Activated naive CD8-positive, alpha-beta T cell treated with anti-CD3 and anti-CD28 coated beads, Interleukin-2, amount 50 U/mL, for 16 hours (primary cell): ENCODE measurements at places on chromosomes 12 and 14.

DNA sequence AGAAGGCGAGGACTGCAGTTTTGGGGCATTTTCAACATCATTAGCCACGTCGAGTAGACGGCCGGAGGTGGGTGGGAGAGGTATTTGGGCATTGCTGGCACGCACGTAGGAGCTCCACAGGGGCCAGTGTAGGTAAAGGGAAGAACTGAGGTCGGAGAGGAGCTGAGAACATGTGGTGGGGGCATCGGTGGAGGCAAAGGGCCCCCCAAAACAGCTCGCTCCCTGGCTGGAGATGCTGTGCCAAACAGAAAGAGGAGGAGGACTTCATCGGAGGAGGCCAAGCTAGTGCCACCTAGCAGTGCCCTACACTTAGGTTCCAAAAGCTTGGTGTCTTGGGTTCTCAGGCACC is 52.0 kb upstream of the PPP2R5C start:
- DNase-seq, result no peak

DNA sequence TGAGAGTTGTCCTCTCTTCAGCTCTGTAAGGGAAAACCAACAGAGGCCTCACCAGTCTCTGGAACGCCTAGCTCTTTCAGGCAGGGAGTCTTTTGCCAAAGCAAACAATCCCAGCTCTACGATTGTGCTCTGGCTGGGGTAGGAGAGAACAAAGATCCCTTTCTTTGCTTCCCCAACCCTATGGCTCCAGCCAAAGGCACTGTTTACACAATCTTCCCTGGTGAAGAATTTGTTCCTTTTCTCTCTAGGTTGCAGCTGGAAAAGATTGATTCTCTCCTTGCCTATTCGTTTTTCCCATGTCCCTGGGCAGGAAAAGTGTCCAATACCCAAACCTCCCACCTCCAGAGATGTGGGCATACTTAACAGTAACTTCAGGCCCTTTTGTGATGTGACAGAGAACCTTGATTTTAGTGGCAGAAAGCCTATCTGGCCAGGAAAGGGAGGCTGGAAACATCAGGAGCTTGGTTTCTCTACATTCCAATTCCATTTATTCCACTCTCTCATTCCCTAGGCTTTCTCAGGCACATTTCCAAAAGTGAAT is 16.8 kb downstream of the ATP5MC2 start:
- DNase-seq, result no peak

DNA sequence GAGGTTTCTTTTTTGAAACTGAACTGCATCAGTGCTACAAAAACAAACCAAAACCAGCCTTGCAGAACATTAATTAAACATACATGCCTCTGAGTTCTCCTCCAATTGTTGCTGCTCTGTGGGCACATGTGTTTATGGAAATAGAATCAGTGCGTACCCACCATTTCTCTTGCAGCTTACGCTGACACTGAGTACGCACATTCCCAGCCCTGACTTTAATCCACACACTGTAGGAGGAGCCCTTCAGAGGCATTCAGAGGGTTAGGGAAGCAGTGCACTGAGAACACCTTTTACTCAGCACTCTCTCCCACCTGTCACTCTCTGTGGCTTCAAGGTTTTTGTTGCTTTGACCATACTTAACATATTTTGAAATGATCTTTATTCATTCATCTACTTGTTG is 250.5 kb upstream of the PWP1 start:
- no peak for DNase-seq

DNA sequence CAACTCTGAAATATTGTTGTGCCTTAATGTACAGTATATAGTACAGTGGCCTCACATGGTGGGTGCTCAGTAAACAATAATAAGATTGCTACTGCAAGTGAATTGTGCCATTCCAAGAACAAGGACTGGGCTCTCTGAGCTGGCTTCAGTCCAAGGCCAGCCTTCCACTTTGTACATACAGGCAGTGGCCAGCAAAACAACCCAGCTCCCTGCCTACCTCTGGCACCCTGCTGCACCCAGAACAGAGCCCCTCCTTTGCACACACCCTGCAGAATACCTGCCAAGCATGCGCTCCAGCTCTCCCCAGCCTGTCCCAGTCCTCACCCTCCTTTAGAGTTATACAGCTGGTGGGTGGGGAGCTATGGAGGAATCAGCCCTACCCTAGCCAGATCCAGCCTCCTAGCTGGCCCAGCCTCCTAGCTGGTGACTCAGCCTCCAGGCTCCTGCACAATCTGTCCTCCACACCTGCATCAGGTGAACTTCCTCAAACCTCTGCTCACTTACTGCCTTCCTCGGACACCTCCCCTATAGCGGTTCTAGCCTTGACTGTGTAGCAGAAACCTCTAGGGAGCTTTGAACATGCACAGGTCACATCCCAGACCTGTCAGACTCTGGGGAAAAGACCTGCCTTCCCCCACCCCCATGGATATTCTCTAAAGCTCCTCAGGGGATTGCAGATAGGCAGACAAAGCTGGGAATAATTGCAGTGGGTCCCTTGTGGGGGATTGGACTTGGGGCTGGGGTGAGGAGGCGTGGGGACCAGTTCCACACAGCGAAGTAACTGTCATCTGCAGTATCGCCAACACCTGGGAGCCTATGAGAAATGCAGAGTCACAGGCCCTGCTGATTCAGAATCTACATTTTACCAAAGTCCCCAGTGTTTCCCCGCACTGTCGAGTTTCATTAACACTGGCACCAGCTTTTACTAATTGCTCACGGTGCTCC is 17.9 kb downstream of the ZDHHC22 start:
- DNase-seq, result no peak

GRCh38 chr14:96578619-96579018 is 76.4 kb downstream of the PAPOLA start:
- DNase-seq, result no peak

DNA sequence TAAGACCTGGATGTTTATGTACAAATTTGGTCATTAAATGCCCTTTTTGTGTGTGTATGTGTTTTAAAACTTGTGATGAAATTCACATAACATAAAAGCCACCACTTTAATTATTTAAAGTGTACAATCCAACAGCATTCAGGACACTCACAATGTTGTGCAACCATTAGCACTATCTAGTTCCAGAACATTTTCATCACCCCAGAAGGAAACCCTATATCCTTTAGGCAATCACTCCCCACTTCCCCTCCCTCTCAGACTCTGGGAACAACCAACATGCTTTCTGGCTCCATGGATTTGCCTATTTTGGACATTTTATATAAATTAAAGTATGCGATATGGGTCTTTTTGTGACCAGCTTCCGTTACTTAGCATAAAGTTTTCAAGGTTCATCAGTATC is 124.6 kb downstream of the TTC7B start:
- no peak for DNase-seq

DNA sequence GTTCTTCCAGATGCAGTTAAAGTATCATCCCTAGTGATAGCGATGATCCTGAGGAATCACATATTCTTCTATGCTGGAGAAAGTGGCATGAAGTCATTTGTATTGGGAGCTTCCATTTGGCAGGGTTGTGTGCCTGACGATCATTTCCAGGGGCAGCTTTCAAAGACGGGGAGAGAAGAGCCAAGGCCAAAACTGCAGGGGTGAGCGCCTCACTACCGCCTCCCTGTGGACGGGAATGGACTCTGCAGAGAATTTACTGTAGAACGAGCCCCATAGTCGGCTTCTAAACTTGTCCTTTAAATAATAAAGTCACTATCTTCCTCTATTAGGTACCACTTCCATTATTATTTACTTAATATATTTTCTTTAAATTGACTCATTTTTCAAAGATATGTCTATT is 555.9 kb upstream of the TMEM132C start:
- no peak for DNase-seq

- DNase-seq, result no peak
These were observed 71.6 kb downstream of the DCAF5 start for GRCh38 chr14:69081271-69081670.

DNA sequence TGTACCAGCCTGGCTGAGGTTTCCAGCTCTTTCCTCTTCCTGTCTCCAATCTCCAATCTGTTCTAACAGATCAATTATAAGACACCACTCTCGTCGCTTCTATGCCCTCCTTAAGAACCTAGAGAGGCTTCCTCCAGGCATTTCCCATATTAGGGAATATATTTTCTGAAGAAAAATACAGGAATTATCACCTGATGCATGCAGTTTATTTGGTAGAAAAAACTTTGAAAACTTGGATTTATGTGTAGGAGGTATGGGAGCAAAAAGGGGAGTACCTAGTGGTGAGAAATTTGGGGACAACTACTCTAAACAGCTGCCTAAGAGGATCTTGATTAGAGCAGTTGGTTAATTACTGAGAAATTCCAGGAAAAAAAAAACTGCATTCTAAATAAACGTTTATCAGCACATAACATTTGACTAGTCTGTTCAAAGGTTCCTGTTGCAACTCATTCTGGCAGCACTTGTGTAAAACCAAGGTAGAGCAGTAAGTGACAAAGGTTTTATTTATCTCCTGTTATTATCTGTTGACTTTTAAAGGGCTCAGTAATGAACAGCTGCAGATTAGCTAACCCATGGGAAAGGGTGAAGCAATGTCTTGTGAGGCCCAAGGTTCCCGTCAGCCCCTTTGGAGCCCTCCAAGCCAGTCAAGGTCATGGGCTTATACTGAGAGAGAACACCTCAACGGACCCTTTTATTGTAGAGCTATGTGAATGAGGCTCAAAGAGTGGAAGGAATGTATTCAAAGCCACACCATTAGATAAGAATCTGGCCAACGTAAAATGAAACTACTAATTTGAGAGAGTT is 36.4 kb upstream of the NR1H4 start:
- no peak for DNase-seq

DNA sequence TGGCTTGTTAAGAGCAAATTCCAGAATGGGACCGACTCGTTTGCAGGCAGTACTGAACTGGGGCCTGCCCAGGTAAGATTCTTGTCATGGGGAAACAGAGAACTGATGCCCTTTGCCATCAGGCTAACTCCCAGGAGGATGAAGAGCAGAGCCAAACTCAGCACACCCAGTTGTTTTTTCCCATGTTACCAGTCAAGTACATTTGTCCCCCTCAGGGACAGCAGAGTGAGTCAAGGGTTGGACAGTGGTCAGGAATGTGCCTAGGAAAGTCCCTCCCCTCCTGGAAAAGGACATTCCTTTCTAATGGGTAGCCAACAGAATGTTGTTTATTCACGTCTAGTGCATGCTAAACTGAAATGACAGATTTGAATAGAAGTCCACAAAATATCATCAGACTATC is 1.6 kb downstream of the ART4 start:
- no peak for DNase-seq

GRCh38 chr14:24826390-24826789 is 192.4 kb upstream of the GZMB start:
- no peak for DNase-seq

DNA sequence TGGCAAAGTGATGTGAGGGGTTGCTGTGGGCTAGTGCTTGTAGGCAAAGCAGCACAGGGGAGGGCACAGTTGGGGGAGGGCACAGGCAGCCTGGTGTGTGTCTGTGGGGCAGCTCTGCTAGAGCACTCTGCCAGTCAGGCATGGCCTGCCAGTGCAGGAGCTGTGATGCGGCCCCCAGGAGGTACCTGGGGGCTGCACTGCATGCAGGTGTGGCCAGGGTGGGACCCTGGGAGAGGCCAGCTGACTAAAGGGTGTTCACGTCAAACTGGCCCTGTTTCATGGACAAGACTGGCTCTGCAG is 54.1 kb downstream of the FRS2 start:
- DNase-seq, result no peak

DNA sequence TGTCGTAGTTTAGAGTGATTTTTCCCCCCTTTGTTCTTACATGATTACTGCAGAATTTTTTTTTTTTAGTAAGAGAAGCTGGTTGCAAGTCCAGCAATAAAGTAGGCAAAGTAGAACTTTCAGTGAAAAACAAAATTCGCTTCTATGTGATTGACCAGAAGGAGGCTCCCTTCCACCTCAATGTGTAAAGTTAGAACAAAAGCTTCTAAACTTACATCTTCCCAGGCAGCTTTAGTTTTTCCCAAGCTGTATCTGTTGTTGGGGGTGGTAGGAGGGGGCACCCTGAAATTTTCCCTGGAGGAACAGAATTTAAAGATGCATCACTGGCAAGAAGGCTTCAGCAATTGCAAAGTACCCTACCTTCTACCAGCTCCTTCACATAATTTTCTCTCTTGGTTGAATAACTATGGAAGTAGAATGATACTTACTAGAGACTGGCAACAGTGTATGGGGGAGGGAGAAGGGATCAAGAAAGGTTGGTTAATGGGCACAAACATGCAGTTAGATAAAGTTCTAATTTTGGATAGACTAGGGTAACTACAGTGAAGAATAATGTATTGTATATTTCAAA is 87.3 kb upstream of the E2F7 start:
- DNase-seq, result no peak

GRCh38 chr14:104871656-104872468 is 6.8 kb downstream of the CEP170B start:
- no peak for DNase-seq

DNA sequence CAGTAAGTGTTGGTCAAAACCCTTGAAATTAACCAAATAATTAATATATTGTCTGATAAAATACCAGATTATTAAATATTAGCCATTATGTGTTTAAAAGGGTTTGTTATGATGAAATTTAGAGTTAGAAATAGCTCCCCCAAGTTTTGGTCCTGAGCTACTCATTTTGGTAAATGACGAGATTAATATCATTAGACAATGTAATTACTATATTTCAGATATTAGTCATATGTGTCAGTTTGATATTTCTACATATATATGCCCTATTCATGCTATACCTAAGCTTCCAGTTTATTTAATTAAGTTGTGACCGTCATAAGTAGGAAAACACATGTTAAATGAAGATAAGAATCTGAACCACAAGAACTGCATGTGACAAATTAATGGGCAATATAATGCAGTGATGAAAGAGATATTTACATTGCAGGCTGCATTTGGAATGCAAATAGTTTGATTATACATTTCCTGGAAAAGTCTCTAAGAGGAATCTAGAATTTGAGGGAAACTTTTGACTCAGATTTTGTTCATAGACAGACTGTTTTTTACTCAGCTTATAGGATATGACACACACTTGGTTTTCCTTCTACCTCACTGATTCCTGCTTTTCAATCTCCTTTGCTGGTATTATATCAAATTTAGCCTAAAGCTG is 70.5 kb downstream of the TBC1D30 start:
- no peak for DNase-seq

GRCh38 chr14:70121521-70121920 is 67.2 kb downstream of the SLC8A3 start:
- DNase-seq, result no peak

GRCh38 chr14:77804592-77804991 is 4.7 kb downstream of the ADCK1 start:
- DNase-seq, result no peak

DNA sequence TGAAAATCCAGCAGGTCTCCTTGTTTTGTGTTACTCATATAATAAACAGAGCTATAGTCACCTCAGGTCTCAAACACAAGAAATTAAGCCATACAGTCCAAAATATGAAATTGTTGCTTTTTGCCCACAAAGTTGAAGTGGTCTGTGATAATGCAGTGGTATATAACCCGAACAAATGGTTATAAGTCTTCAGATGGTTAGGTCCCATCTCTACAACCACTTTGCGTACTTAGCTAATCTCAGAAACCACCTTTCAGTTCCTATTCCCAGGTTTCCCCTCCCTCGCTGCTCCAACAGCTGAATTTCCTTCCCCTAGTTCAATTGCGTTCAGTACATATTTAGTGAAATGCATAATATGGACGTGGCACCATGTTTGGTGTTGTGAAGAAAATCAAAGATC is 3.3 kb upstream of the KCNA5 start:
- DNase-seq, result no peak
